Mesenteric fat pad (tissue), 1 donor: ENCODE measurements at places on chromosomes 4 and X. TPM values are rescaled to one million over a fixed set of nuclear protein-coding genes. Genes with fewer than 3 reads are reported as not detected.

DNA sequence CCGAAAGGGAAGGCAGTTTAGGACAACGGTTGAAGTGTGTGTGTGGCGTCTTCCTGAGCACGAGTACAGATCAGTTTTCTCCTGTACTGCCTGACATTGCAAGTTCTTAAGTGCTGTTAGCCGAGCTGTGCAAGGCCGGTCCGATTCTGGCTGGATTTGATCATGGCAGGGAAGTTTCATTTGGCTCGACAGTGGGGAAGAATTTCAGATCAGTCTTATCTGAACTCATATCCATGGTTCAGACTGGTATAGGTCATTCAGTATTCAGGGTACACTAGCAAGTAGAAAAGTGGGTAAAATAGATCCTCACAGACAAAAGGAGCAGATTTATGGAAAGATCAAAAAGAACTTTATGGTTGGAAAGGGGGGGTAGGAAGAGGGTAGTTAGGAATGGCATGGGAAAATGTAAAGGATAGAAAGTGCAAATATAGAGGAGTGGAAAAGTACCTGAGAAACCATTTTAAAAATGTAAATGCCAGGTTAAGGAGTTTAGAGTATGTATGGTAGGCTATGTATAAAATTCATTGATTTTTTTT is 716 bp downstream of the THAP9 start:
- no peak for DNase-seq

DNA sequence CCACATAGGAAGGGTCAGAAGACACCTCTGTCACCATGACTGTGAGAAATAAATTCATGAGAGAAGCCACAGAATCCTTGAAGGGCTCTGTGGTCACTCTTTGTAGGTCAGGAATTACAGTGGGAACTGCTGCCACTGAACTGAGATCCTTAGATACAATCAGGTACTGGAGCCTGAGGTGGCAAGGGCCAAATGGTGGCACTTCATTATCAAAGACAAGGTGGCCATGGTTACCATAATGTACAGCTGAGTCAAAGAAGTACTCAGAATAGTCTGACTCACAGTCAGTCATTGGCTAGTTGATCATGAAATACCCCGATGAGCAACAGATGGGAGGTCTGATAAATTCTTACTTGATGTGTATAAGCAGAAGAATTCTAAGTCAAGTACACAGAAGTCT is 131.9 kb downstream of the RTL3 start:
- DNase-seq: no peak

DNA sequence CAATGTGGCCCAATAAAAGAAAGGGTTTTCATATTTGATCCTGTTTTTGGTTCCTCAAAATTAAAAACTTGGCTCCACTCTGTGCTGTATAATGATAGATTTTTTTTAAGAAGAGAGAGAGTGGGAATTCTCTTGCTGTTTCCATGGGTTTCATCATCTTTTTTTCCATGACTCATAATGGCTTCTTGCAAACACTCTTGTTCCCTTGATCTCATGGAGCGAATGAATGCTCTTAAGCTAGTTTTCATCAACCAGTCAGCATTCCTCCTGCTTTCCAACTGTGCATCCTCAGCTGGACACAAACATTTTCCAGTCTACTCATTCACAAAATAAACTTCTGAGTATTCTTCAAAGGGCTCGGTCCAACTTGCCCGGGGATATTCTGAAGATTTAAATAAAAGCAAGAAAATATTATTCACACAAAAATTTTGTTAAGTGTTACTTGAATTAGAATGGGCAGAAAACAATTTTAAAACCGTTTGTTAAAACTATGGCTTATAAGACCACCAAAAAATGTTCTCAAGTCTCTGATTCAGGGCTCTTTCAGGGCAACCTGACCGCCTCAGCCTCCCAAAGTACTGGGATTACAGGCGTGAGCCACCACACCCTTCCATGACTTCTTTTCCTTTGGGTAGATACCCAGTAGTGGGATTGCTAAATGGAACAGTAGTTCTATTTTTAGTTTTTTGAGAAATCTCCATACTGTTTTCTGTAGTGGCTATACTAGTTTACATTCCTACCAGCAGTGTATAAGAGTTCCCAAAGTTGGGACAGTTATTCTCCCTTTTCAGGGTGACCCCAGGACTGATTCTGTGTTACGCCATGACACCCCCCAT is 64.7 kb downstream of the TMEM156 start:
- DNase-seq: no peak

- DNase-seq: no peak
Observed at GRCh38 chr4:107035819-107036583, at the start of gene DKK2. Gene DKK2, minus strand, starts transcription at chr4:107036313. Its CDS starts 722 bp downstream, at chr4:107035591.

DNA sequence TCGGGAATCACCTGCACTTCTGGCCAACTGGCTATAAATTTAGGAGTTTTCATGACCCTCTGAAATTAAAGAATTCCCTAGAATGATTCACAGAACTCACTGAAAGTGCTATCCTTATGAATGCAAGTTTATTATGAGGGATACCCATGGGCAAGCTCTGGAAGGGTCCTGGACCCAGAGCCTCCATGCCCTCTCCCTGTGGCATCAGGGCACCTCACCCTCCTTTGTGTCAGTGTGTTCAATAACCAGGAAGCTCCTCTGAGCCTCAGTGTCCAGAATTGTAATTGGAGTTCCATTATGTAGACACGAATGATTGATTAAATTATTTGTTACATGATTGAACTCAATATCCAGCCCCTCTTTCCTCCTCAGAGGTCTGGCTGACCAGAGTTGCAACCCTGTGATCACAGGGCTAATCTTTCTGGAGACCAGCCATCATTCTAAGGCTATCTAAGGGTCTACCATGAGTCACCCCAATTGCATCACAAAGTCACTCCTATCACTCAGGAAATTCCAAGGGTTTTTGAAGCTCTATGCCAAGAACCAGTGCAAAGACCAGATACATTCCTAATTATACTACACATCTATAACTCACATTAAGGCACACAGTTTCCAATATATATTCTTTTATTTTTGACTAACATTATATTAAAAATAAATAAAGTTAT is 8.9 kb downstream of the ANXA3 start:
- DNase-seq: no peak

The GPR50 gene
- not detected for total RNA-seq

The CYTL1 gene
- total RNA-seq: 1.4 TPM

The CUL4B gene
- total RNA-seq: 35.9 TPM

The INPP4B gene
- 10.4 TPM for total RNA-seq
